ENCODE measurements at places on chromosomes 3 and 15. TPM values are rescaled to one million over a fixed set of nuclear protein-coding genes. Genes with fewer than 3 reads are reported as not detected.

GRCh38 chr3:74055061-74055460, 430.3 kb upstream of the PDZRN3 start:
- no peak for DNase-seq

DNA sequence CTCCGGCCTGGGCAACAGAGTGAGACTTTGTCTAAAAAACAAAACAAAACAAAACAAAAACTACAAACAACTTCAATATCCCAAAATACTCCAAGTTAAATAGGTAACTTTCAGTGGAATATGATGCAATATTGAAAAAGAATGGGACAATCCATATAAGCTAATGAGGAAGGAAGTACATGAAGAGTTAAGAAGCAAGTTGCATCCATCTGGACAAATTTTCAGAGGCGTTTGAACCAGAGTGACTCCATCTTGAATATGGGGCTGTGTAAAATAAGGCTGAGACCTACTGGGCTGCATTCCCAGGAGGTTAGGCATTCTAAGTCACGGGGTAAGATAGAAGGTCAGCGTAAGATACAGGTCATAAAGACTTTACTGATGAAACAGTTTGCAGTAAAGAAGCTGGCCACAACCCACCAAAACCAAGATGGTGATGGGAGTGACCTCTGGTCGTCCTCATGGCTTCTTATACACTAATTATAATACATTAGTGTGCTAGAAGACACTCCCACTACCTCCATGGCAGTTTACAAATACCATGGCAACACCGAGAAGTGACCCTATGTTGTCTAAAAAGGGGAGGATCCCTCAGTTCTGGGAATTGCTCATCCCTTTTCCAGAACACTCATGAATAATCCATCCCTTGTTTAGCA, 58.1 kb upstream of the LCTL start:
- no peak for DNase-seq

DNA sequence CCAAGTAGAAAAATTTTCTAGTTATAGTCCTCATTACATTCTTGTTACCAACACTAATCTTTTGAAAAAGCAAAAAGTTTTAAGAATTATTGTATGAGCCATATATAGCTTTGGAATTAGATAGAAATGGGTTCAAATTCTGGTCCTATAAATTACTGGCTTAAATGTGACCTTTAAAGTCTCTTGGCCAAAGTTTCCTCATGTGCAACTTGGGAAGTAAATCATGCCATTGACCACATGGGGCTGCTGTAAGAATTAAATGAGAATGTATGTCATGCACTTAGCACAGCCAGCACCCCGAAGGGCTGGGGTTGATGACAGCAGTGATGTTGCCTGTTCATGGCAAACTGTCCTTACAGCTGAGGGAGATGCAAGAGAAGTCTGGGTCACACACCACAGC, 108.3 kb downstream of the TOP2B start:
- DNase-seq: no peak

GABRB3 gene
- total RNA-seq: 114 TPM

CFAP161 gene
- total RNA-seq: 6.9 TPM

Data from frontal cortex (tissue), 4 donors.